Stimulated activated CD4-positive, alpha-beta T cell treated with anti-CD3 and anti-CD28 coated beads, Interleukin-2, amount 100 ng/mL, for 48 hours (primary cell): ENCODE measurements at places on chromosomes 12 and 14.

GRCh38 chr12:7101694-7102131 is 7.3 kb downstream of the C1RL start:
- no peak for DNase-seq

- no peak for DNase-seq
Observed at GRCh38 chr14:33307691-33308251, 369.1 kb downstream of the NPAS3 start.

DNA sequence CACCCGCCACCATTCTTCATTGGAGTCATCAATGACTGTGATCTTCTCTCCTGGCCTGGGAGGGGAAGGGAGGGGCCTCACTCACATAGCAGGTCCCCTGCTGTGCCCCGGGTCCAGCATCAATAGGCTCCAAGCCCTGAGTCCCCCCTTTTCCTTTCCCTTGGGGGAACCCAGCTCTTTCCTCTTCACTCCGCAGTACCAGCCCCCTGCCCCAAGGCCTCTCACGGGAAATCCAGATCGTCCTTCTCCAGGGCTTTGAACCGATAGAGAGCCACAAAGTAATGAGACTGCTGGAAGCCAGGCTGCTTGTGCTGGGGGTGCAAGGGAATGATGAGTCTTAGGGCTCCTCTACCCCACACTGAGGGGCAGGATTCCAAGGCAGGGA is 6.7 kb downstream of the STAC3 start:
- DNase-seq = no peak

DNA sequence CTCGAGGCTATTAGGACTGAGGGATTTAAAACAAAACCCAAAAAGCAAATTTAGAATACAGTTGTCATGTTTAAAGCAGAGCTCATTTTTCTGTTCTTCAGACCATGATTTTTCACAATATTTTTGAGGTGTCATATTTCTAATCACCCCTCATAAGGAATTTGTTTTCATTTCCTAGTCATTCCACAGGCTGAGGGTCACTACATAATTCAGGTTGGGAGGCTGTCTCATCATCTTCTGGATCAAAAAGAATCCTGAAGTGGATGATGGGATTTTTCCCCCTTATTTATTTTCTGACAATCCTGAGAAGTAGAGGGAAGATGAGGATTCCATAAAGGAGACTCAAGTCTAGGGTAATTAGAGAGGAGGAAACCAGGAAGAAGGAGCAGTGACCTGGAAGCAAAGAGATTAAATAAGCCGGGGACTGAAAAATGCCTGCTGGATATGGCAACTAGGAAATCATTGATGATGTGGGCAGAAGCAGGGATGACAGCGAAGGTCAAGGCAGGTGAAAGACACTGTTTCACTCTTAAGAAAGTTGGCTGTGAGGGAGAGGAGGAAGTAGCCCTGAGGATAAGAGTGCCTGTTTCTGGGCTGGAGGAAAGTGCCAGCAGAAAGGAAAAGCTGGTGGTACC is 9.0 kb upstream of the PCNX1 start:
- no peak for DNase-seq

DNA sequence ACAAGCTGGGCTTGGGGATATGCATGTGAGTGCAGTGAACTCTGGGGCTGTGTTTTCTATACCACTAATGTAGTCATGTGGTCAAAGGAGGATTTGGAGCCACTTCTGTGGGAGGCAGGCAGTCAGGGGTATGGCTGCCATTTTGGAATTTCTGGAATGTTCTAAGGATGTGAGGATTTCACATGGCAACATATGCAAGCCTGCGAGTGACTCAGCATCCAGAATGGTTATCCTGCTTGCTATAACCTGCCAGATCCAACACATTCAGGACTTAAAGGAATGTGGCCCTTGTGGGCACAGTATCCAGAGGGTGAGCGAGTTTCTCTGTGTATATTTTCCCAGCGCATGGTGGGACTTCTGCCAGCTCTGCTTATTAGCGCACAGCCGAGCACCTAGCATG is 249.2 kb upstream of the PWP1 start:
- DNase-seq = no peak

DNA sequence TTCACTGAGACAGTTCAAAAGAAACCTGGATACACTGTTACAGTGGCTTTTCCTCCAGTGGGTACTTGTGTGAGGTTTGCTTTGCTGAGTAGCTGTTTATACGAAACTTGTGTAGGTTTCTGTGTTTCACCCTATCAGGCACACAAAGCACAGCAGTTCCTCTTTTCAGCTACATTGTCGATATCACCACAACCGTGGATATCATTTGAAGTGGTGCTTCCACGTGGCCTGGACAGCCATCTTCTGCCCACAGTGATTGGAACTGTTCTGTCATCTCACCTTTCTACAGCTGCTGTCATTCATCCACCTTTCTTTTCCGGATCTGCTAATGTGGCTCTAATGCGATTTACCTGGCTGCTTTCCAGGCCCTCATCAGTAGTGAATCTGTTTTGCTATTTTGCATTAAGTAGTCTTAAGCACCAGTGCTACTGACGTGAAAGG is 368.8 kb downstream of the SYT1 start:
- no peak for DNase-seq

DNA sequence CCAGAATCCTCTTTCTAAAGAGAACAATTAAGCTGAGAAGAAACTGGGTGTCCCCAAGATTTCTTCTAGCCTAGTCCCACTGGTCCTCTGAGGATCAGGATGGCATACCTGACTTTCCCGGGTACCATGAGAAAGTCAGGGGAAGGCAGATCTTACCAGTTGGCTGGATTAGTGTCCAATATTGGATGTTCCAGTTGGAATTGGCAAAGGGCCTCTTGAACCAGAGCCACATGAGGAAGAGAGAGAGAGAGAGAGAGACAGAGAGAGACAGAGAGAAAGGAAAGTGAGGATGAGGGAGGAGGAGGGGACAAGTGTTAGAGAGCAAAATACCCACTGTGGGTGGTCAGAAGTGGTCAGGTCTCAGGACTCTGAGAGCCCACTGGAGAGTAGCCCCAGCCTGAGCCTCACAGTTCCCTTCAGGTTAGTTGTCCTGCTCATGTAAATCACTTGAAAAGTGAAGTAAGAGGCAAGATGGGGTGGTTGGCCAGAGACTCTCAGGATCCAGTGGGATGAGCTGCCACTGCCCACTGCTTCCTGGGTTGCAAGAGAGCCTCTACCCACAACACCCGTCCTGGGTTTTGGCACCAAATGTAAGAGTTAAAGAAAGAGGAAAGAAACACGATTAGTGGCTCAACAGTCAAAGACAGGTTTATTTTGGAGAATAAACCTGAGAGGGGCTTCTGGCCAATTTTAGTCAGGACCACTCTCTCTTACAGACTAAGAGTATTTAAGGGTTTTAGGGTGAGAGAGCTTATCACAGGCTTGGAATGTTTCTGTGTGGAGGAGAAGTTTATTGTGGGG is 28.4 kb upstream of the A2M start:
- DNase-seq = no peak

DNA sequence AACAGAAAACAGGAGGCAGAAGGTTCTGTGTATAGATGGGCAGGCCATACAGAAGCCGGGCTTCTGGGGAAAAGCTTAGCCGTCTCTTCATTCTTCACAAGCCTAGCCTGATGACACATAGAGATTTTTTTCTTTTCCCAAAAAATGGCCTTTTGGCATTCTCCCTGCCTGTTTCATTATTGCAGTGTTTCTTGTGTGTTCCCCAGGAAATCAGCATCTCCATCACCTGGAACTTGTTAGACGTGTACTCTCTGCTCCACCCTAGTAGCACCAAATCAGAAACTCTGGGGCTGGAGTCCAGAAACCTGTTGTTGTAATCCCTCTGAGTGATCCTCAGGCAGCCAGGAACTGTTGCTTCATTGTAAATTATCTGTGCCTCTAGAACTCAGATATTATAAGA is 388.1 kb downstream of the CCDC91 start:
- no peak for DNase-seq

GRCh38 chr12:104596134-104596799 is 139.5 kb downstream of the CHST11 start:
- DNase-seq = no peak

DNA sequence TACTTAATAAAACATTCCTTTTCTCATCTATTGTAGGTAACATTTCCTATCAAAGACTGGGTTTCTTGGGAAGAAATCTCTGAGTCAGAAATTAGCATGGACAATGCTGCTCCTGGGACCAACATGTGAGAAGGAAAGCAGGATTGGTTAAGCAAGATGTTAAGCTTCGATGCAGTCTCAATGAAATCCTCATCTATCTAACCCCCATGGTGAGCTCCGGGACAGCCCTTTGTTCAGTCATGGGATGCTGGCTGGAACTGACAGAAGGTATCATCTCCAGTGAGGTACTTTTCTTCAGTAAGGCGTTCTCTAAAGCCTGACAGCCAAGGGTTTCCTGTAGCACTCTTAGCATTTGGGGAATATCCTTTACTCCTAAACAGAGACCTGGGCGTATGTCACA is 82.8 kb upstream of the SINHCAF start:
- no peak for DNase-seq

- no peak for DNase-seq
Observed at GRCh38 chr12:113403435-113404415, at the start of gene SDS. TSS of gene SDS (minus strand) at chr12:113403887. CDS start at chr12:113399708, 4,179 bp downstream.

DNA sequence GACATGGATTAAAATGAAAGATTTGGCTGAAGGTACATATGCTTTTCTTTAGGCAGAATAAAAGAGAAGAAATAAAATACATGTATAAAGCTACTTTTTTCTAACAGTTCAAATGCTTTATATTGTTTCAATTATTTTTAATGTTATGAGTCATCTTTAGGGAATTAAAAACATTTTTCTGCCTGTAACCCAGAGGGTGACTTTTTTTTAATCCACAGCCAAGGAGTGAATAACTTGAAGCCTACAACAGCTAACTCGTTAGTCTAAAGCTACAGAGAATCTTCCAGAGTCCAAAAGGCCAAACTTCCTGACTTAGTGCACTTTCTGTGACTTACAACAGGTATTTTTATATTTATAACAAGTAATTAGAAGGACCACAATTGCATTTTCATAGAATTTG is 151.6 kb downstream of the SEC23A start:
- DNase-seq = no peak

GRCh38 chr14:32087173-32087861 is 10.2 kb downstream of the ARHGAP5 start:
- no peak for DNase-seq

GRCh38 chr14:94237046-94237445 is 56.0 kb downstream of the SERPINA10 start:
- DNase-seq = no peak
